A172 (cell line): ENCODE measurements at places on chromosomes 7 and 10. TPM values are rescaled to one million over a fixed set of nuclear protein-coding genes. Genes with fewer than 3 reads are reported as not detected.

DNA sequence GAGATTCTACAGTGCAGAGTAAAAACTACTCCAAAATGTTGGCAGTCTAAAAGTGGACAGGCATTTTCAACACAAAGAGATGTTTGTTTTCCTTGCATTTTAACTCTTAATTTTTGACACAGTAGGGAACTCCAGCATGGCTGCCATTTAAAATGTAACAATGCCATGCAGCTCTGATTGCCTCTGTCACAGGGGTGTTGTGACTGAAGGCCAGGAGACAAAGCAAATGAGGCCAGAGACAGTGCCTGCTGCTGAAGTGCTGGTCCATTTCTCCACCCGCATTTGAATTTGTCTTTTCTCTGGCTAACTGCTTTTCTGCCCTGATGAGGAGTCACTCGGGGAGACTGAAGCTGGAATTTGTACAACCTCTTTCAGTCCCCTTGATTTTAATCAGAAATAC, 710.6 kb upstream of the GALNT17 start:
- DNase-seq: no peak

DNA sequence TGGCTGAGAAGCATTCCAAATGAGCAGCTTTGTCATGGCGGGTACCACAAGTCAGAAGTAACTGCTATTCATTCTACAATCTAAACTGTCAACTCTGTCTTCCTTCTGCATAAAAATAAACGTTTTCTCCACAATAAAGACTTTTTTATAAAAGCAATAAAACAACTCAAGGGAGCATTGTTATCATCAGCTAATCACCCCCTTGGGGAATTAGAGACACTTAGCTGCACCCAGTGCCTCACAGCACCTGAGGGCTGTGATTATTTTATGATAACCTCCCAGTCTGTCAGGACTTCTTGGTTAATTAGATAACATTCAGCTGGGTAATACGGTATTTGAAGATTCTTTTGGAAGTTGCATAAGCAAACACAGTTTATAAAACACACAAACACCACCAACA, 155.6 kb downstream of the PPP1R3A start:
- DNase-seq: no peak

DNA sequence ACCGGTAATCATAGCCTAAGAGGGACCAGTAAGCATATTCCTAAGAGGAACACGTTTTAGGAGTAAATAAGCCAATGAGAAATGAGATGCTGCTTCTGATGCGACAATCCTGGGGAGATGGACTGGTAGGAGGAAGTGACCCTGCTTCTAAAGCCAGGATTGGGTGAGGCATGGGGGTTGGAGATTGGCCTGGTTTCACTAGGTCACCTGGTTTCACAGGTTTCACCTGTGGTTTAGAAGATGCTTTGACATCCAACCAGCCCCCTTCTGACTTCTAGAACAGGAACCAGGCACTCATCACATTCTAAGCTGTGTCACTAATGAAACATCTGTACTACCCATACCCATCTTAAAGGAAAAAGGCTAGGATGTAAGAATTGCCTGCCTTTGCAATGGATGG, 53.0 kb upstream of the BAMBI start:
- no peak for DNase-seq

- peak; percentile 54 for DNase-seq
These were observed at the start of gene PARP12 for GRCh38 chr7:140062528-140063299. PARP12 (minus strand) TSS chr7:140062951; CDS start chr7:140062847, 104 bp downstream.

GRCh38 chr7:24891311-24891735, 88.7 kb downstream of the OSBPL3 start:
- peak; percentile 77 for DNase-seq

DNA sequence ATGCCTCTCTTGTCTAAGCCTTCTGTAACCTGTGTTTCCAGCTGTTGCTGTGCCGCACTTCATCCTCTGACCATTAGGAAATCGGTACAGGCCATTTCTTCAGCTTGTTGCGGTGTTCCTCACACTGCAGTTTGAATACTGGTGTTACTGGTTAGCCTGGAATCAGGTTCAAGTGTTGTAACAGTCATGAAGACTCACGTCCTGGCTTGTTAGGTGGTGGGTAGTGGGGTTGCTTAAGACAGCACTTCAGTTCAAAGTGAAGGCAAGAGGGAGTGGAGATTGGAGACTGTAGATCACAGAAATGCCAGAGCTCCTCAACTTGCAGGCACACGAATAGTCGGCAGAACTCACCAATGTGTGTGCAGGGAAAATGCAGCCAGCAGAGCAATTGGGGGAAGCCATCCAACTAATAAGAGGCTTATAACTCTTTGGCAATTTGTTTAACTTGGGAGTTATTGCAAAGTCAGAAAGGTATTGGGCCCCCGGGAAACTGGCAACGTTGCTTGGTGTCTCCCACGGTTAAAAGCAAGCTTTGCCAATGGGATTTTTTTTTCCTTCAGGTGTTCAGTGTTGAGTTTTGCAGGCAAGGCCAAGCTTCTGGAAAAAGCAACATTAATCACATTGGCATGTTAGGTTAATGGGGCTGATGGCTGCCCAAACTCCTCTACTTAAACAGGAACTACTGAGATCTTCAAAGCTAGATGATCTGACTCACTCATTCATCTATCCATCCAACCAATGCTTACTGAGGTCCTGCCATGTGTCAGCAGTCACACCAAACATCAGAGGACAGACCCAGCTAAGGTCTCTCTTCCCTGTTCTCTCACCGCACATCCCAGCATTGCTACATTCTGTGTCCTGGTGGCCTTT, 380.9 kb downstream of the GATA3 start:
- DNase-seq: no peak

DNA sequence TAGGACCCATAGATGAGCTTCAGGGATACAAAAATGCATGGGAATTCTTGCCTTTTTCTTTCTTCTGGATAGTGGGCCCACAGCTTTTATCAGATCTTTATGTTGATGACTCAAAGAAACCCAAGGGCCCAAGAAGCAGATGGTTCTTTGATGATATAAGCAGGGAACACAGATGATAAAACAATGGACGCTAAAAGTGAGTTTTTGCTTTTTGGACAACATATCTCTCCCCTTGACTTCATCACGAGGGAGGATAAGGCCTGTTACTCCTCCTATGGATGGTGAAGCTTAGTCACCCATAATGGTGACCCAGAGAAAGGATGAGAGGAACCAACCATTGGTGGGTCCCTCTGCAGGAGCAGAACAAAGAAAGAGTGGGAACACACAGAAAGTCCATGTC, 6.5 kb upstream of the OGA start:
- DNase-seq: no peak

DNA sequence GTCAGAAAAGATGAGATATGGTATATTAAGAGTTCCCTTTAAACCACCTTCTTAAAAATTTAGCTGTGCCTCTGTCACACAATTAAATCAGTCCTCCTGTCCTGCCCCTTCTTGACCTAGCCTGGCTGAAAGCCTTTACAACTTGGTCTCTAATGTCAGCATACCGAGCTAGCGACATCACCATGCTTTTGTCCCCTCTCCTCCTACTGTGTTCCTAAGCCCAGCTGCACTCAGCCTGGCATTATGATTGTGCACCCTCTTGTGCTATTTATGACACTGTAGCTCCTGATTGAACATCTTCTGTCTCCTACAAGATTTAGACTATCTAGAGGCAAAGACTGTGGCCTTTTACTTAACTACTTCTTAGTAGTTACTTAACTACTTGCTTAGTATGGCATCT, 29.2 kb downstream of the TDRD1 start:
- peak; percentile 12 for DNase-seq

DNA sequence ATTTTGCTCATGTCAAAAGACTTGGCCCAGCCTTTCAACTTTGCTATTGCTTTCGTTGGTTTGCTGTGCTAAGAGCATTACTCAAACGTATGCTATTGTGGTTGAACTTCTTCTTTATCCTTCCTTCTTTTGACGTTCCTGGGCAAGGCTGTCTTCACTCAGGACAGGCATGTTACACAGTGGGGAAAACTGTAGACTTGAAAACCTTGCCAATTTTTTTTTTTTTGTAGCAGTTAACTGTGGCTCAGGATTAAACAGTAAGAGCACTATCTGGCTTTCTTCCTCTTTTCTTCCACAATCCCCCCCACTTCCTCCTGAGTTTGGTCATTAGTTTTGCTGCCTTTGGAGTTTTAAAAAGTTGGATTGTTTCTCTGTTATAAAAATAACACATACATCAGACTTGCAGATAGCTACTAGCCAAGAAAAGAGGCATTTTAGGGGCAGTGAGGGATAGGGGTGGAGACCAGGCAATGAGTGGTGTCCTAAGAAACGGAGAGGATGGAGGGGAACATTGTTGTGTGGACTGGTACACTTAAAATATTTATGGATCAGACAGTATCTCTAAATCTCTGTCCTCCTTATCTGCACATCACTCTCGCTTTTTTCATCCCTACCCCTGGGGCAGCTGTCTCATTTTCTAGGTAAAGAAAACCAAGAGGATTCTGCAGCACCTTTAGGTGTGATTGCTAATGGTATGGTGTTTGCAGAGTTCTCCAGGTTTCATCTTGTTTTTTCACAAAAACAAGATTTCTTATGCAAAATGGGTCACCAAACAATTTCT, 181.7 kb downstream of the LRMDA start:
- no peak for DNase-seq

GRCh38 chr7:7639847-7640220, 718 bp upstream of the UMAD1 start:
- DNase-seq: peak; percentile 47

- peak; percentile 55 for DNase-seq
These were observed 27.4 kb upstream of the FXYD4 start for GRCh38 chr10:43344051-43344450.

DNA sequence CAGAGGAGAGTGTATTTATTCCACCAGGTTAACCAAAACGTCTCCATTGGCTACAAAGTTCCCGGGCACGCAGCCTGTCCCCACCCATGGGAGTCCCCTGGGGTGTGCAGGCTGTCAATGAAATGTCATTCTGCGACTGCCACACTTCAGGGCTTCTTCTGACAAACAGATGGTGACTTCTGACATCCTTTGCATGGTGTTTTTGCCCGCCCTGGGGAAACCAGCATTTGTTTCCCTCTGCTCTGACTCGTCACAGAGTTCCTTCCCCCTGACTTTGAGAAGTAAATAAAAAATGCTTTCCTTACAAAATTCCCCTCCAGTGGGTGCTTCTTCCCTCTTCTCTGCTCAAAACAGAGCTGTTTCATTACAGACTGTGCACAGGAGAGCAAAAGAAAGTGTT, 38.2 kb downstream of the TNS3 start:
- no peak for DNase-seq

DNA sequence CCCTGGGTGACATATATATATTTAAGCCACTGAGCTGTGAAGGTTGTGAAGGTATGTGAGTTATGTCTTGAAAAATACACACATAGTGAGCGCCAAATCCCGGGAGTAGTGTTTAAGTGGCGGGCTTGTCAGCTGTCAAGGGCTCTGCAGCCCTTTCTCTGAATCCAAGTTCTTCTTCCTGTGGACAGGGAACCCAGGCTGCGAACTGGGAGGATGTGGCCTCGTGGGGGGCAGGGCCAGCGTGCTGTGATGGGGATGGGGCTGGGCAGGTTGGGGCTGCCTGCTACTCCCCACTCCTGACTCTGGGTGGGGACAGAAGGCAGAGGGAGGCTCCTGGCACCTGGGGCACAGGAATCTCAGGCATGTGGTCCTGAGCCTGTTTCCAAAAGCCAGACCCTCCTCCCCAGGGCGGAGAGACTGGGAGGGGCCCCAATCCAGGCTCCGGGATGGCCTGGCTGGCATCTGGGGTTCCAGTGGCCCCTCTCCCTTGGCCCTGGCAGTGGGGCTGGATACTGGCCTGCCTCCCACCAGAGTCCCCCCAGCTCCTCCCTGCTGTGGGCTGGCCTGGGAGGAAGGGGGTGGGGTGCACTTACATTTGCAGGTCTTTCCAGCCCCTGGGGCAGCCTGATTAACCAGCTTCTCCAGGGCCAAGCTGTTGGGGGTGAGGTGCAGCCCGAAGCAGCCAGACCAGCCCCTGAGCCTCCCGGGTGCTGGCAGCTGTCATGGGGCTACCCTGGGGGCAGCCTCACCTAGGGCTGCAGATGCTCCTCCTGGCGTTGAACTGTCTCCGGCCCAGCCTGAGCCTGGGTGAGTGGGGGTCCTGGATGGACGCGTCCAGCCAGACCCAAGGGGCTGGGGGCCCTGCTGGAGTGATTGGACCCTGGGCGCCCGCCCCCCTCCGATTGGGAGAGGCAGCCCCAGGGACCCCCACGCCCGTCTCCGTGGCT, at the start of gene UPK3B:
Gene UPK3B, plus strand, starts transcription at position 622 of the 947 bp plus-strand sequence. Its CDS starts 101 bp downstream, at position 723.
- DNase-seq: peak; percentile 82

- peak; percentile 36 for DNase-seq
These were observed 287.6 kb downstream of the TWIST1 start for GRCh38 chr7:18829858-18830285.

DNA sequence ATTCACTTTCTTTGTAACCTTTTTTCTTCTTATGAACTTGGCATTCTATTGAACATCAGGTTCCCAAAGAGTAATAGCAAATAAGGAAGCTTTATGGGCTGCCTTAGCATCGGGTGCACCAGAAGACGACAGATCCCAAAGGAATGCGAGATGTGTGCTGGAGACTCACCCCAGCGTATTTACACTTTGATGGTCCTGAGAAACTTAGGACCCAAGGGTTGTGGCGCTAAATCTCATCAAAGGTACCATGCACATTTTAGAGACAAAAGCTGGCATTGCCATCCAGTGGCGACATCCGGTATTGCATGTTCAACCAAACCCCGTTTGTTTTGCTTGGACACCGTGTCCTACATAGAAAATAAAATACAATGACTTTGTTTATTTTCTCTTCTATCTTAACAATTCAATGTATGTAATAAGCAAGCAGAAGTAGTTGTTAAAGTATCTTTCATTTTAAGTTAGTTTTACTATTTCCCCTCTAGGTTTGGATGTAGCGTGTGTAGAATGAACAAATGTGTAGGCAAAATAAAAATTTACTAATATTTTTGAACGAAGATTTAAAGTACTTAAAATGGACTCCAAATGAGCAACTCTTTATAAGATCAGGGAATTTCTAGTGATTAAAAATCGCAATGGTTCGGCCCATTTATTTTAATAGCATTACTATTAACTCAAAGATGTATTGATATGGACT, 1154.8 kb downstream of the GATA3 start:
- peak; percentile 47 for DNase-seq

DNA sequence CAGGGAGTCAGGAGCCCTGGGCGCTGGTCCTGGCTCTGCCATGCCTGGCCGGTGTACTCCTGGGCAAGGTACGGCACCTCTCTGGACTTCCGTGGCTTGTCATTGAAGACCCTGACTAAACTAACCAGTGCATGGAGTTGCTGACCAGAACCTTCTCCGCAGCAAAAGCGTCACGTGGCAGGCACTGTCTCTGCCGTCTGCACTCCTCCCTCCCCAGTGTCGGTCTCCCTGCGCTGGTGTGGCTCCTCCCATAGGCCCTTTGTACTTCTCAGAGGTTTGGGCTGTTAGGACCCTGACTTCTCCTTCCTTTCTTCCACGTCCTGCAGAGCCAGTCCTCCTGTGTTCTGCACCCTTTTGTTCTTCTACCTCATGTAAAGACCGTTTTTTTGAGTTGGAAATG, 100.6 kb upstream of the CREB5 start:
- no peak for DNase-seq

GRCh38 chr10:123252779-123253178, 98.6 kb downstream of the BUB3 start:
- no peak for DNase-seq

- no peak for DNase-seq
These were observed 2.8 kb upstream of the COL1A2 start for GRCh38 chr7:94391726-94392392.

RPEL1 gene
- total RNA-seq: 0.05 and 0.17 TPM in 2 replicates

EPC1 gene
- total RNA-seq: 8.9 and 22.2 TPM in 2 replicates

HOXA1 gene
- total RNA-seq: 0.34 TPM in 1 of 2 replicates, not detected in the other

GPR15LG gene
- total RNA-seq: not detected in 2 replicates

EGR2 gene
- total RNA-seq: 0.09 and 0.19 TPM in 2 replicates

ZFAND2A gene
- total RNA-seq: 57.3 and 70.3 TPM in 2 replicates

RARRES2 gene
- total RNA-seq: 48.7 and 50.4 TPM in 2 replicates

TMEM72 gene
- not detected in 2 replicates for total RNA-seq

SSC4D gene
- total RNA-seq: 0.76 and 2.4 TPM in 2 replicates
